Posterior cingulate gyrus (tissue), 11 donors: ENCODE measurements at places on chromosomes 7 and 10.

DNA sequence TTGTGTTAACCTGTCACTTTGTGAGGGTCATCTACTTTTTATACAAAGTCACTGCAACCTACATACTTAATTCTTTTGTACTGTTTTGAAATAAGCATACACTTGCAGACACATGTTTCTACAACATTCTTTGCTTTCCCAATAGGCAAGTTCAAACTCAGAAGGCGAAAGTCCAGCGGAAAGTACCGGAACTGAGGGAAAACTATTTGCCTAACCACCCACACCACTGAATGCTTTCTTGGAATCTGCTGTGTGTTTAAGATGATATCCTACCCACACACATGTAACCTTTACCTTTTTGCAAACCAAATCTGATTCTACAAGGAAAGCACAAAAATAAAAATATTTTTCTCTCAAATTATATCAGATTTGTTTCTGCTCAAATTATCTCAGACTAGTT is 139.4 kb upstream of the AGR3 start:
- no peak for DNase-seq

DNA sequence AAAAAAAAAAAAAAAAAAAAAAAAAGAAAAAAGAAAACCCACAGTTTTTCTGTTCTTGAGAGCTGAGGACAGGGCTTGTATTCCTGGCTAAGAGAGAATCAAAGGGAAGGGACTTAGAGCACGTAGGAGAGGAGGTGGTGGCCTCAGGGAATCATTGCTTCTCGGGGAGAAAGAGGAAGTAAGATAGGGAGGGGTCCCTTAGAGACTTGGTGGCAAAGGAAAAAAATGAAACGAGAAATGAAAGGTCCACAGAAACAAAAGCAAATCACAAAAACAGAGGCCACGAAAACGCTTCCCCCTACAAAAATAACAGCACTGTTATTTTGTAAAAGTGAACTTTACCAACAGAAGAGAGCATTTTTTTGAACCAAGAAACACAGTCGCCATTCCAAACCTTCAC is 323.1 kb upstream of the GALNT17 start:
- no peak for DNase-seq

- no peak for DNase-seq
Measured at GRCh38 chr10:113093188-113094113, 143.4 kb downstream of the TCF7L2 start.

DNA sequence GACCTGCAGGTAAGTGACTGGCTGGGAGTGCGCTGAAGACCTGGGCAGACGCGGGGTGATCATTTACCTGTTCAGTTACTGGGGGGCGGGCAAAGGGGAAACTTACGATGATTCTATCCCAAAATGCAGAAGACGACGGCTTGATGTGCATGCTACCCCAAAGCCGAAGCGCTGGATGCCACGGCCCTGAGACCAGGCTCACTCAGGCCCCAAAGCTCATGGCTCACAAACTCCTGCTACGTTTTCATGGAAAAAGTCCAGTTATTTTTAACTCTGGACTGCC is 200.6 kb downstream of the DIP2C start:
- peak; percentile 31 for DNase-seq
